Activated naive CD4-positive, alpha-beta T cell treated with anti-CD3 and anti-CD28 coated beads for 36 hours (primary cell): ENCODE measurements at places on chromosomes 1 and 21. TPM values are rescaled to one million over a fixed set of nuclear protein-coding genes. Genes with fewer than 3 reads are reported as not detected.

The DNASE2B gene
- total RNA-seq: not detected

The AIM2 gene
- 12.2 TPM for total RNA-seq

The SPRR3 gene
- total RNA-seq: not detected

The ATF6 gene
- total RNA-seq: 23.5 TPM

The OR2G3 gene
- total RNA-seq: not detected

The LCA5L gene
- total RNA-seq: not detected

The LCE1E gene
- not detected for total RNA-seq

The TNFRSF1B gene
- 69.4 TPM for total RNA-seq

The LENEP gene
- 0.36 TPM for total RNA-seq

The TPTE gene
- not detected for total RNA-seq

The GIPC2 gene
- 0.31 TPM for total RNA-seq

The C1orf226 gene
- 0.17 TPM for total RNA-seq

The RGS16 gene
- 35.3 TPM for total RNA-seq

The APOBEC4 gene
- total RNA-seq: not detected

The CLDN8 gene
- not detected for total RNA-seq

The C1orf87 gene
- total RNA-seq: not detected
